ENCODE measurements at places on chromosomes 2 and 18. TPM values are rescaled to one million over a fixed set of nuclear protein-coding genes. Genes with fewer than 3 reads are reported as not detected.

EPHA4 gene
- total RNA-seq = not detected

PARD3B gene
- total RNA-seq = 1.2 TPM

GRCh38 chr18:27789406-27789805, 387.5 kb downstream of the CDH2 start:
- no peaks in the 10 kb centered on the region for H3K36me3 ChIP-seq
- H3K27me3 ChIP-seq = peaks cover 7% of the 10 kb centered on the region
- no peak overlapping the region for H3K4me3 ChIP-seq
- no peak for DNase-seq

GRCh38 chr2:20429528-20429927, 17.3 kb upstream of the RHOB start:
- H3K36me3 ChIP-seq = no peaks in the 10 kb centered on the region
- no peaks in the 10 kb centered on the region for H3K27me3 ChIP-seq
- no peak overlapping the region for H3K4me3 ChIP-seq
- no peak for DNase-seq

CFAP65 gene
- total RNA-seq = not detected

- DNase-seq = no peak
- peaks cover 37% of the 10 kb centered on the region for H3K27me3 ChIP-seq
- H3K4me1 ChIP-seq = no peaks in the 10 kb centered on the region
- H3K27ac ChIP-seq = no peak overlapping the region
Observed at GRCh38 chr2:121177896-121178295, 107.1 kb downstream of the TFCP2L1 start.

- no peaks in the 10 kb centered on the region for H3K36me3 ChIP-seq
- H3K4me1 ChIP-seq = peaks cover 88% of the 10 kb centered on the region
- H3K27me3 ChIP-seq = no peaks in the 10 kb centered on the region
- H3K4me3 ChIP-seq = no peak overlapping the region
- H3K27ac ChIP-seq = peak overlapping the region; percentile 67
- DNase-seq = peak; percentile 96
Observed at GRCh38 chr18:3652380-3653262, 202.6 kb downstream of the TGIF1 start.

PLGLB1 gene
- total RNA-seq = 0.20 TPM

GRCh38 chr18:44851856-44852621, 171.4 kb downstream of the SETBP1 start:
- no peaks in the 10 kb centered on the region for H3K36me3 ChIP-seq
- no peak overlapping the region for H3K27ac ChIP-seq
- H3K4me3 ChIP-seq = no peak overlapping the region
- H3K4me1 ChIP-seq = no peaks in the 10 kb centered on the region
- no peak for DNase-seq

GRCh38 chr2:88133875-88134274, 6.0 kb upstream of the FABP1 start:
- H3K4me1 ChIP-seq = peaks cover 97% of the 10 kb centered on the region
- no peaks in the 10 kb centered on the region for H3K27me3 ChIP-seq
- no peak overlapping the region for H3K4me3 ChIP-seq
- H3K36me3 ChIP-seq = no peaks in the 10 kb centered on the region

- H3K27me3 ChIP-seq = peaks cover 88% of the 10 kb centered on the region
- H3K27ac ChIP-seq = no peak overlapping the region
- H3K4me3 ChIP-seq = no peak overlapping the region
- no peaks in the 10 kb centered on the region for H3K36me3 ChIP-seq
- H3K4me1 ChIP-seq = no peaks in the 10 kb centered on the region
Observed at GRCh38 chr2:100703739-100704138, 116.2 kb upstream of the NPAS2 start.

DNA sequence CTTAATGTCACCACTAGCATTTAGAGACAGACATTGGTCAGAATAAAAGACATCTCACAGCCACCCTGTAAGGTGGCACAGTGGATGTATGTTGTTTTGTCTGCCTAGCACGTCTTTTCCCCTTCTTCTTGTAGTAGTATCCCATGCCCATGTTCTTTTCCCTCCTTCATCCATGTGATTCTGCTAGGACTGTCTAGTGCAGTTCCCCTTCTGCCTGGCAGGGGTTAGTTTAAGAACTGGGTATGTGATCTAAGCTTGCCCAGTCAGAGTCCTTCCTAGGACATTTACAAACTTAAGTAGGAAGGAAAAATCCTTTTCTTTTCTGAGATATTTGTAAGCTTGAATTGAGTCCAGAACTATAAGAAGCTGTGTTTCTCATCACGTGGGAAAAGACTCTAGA, 172.3 kb downstream of the BABAM2 start:
- no peaks in the 10 kb centered on the region for H3K27me3 ChIP-seq
- H3K4me3 ChIP-seq = no peak overlapping the region
- H3K27ac ChIP-seq = no peak overlapping the region

Data from HepG2 (cell line).